ENCODE measurements at places on chromosomes 1 and 21.

GRCh38 chr1:164608651-164609057 is 49.7 kb downstream of the PBX1 start:
- DNase-seq: no peak

DNA sequence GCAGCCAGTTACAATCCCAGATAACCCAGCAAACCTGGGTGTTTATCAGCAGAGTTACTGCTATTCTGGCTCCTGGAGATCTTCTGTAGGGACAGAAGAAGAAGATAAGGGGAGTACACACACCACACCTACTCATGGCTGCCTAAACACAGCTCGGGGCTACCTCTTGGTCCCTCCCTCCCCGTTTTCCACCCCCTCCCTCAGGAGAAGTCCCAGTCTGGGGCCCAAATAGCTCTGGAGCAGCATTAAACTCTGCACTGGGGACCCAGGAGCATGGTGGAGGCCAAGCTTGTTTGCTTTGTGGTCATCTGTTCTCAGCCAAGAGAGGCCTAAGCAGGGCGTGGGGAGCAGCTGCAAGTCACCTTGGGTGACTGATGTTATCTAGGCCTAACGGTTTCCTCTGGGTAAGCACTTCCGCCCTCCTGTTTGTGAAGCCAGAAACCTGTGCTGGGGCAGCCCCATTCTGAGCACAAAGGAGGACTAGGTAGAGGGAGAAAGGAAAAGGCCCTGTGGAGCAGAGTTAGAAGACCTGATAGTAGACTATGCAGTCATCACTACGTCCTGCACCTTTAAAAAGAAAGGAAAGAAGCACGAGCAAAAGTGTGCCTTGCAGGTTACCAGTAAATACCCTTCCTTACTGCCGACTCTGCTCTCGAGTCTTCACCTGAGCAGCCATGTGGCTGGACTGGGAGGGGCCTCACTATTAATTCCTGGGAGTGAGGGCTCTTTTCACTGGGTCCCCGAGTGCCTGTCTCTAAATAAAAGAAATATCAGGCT is 2.0 kb upstream of the RCSD1 start:
- DNase-seq: peak; percentile 54

- no peak for DNase-seq
Observed at GRCh38 chr1:205985330-205986005, 17.7 kb downstream of the RAB7B start.

- no peak for DNase-seq
Observed at GRCh38 chr1:204524986-204525385, 8.8 kb downstream of the MDM4 start.

Measured in stimulated activated CD4-positive, alpha-beta T cell treated with anti-CD3 and anti-CD28 coated beads, TNF-alpha, amount 100 ng/mL, for 1 hour (primary cell).